ENCODE measurements at places on chromosomes 7 and 10.

- DNase-seq: no peak
These were observed 21.4 kb upstream of the GSDME start for GRCh38 chr7:24778543-24779282.

GRCh38 chr7:118182593-118183427 lies 1.2 kb upstream of the LSM8 start:
- DNase-seq: peak; percentile 4

- DNase-seq: peak; percentile 20
These were observed at the start of gene ZNF485 for GRCh38 chr10:43606323-43607198. Gene ZNF485, plus strand, starts transcription at chr10:43606438. Its CDS starts 613 bp downstream, at chr10:43607051.

- DNase-seq: peak; percentile 76
These were observed 14.5 kb downstream of the LBX1 start for GRCh38 chr10:101214446-101215396.

GRCh38 chr10:4587466-4587865 lies 238.5 kb upstream of the AKR1E2 start:
- DNase-seq: no peak

- no peak for DNase-seq
These were observed 52.3 kb upstream of the DPYSL4 start for GRCh38 chr10:132134241-132135052.

DNA sequence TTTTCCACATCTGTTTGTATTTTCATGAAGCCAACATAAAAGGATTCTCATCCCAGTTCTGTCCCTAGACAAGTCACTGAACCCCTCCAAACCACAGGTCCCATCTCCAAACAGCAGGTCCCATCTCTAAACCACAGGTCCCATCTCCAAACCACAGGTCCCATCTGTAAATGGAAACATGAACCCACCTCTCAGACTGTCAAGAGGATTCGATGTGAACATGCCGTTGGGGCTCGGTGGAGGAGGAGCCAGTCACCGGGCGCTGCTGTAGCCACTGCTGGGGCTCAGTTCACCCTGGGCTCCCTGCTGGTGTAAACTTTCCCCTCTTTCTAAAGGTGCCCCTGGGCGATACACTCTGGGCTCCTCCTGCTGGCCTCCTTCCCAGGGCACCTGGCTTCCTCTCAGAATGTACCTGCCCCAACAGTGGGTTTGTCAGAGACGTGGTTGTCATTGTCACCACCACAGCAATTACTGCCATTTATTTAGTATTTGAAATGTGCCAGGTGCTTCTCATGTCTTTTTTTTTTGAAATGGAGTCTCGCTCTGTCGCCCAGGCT lies 13.0 kb downstream of the LHPP start:
- no peak for DNase-seq

GRCh38 chr10:51744235-51745000 lies 45.0 kb upstream of the CSTF2T start:
- no peak for DNase-seq

GRCh38 chr10:116765648-116766081 lies 23.3 kb upstream of the HSPA12A start:
- no peak for DNase-seq

DNA sequence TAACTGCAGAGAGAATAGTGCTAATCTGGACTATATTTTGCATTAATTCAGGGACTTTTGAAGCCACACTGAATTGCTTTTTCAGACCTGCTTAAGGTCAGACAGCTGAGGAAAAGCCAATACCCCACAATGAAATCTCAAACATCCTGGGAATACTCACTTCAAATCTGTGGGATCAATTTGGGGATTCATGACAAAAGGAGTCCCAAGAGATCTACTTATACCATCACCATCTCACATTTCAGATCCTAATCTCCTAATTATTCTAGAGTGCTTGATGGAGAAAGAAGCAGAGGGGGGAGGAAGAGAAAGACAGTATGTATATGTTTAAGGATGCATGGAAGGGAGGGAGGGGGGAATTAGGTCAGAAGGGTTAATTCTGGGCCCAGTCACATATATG lies 202.2 kb downstream of the CACNA2D1 start:
- peak; percentile 25 for DNase-seq

- no peak for DNase-seq
These were observed 20.5 kb downstream of the ITPRIP start for GRCh38 chr10:104317726-104318299.

DNA sequence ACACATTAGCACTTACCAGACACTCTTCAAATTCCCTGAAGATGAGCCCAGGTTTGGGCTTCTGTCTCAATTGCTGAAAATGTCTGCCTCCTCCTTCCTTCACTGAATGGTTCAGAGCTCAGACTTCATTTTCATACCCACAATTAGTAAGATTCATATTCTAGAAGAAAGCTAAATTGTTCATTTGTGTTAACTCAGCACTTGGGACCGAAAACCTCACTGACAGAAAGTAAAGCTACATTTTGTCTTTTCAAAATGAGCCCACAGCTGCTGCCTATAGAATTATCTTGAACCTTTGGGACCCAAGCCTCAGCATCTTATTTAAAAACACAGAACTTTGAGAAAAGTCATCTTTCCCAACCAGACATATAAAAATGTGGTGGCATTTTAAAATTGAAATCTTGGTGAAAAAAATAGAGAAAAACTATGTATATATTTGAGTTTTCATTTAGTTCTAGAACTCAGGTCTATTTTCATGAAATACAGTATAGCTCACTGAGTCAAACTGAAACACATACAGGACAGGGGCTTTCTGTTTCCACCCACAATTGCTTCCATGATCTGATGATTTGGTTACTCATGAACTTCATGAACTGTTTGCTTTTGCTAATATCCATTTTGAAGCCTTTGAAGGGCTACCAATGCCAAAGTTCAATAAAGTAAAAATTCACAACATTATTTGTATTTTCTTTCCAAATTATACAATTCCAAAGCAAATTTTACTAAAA lies 119.1 kb upstream of the PFKP start:
- DNase-seq: no peak

DNA sequence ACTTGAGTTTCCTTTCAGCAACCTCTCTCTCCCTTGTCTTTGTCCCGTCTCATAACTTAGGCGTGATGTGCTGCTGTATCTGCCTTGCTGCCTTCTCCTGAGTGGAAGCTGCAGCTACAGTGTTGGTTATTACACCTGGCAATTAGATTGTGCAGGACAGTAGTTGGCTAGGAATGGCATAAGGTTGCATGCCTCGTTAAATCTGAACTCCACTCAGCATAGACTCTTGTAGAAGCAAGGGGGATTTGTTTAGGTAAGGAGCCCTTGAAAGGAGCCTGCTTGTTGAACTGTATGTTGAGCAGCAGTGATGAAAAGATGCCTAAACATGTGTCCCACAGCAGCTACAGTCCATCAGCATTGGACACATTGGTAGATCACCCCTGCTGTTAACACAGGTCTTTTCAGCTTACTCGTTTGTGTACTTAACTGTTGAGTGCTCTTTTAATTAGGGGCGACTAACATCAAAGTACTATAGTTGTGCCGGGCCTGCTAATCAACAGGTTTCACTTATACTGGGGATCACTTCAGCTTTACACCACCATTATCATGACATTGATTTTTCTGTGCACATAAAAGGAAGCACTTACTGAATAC lies 225.0 kb downstream of the AUTS2 start:
- DNase-seq: peak; percentile 65

GRCh38 chr7:101933688-101934121 lies 116.3 kb downstream of the CUX1 start:
- DNase-seq: no peak

GRCh38 chr7:50595491-50596102 lies 30.4 kb upstream of the DDC start:
- no peak for DNase-seq

DNA sequence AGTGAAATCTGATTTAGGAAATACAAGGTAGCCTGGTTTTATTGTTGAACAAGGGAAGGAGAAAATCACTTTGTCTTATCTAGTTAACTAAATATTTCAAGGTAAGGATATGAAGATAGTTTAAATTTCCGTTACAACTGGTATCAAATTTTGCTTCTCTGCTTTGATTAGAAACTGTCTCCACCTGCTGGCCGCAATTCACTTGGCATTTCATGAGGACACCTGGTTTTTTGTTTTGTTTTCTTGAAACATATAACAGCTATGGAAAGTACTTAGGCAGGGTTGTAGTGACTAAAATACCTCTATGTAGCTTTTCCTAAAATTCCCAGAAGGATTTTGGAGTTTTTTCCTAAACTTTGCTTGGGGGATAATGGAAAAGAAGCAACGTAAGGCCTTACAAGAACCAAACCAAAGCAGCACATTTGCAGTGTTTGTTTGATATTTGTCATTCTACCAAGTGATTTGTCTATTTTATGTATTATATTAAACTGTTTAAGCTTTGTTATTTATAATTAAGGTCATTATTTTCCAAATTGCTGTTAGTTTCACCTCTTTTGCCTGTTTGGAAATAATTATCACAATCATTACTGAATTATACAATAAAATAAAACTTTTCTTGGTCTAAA lies 73.6 kb downstream of the AHCYL2 start:
- DNase-seq: peak; percentile 34

DNA sequence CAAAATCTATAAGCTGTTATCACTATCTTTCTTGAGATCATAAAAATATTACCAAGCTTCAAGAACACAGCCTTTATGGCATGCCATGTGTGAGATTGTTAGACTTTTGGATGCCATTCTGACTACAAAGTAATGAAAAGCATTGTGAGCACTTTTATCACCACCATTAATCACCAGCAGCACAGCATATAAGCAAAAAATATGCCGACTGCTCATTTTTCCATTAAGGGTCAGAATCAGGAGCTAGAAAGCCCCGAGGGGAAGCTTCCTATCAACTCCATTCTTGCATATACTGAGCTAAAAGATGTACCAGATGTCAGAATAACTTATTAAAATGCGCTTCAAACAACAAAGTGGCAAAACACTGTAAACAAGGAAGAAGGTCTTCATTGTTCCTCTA lies 114.3 kb downstream of the LMBR1 start:
- no peak for DNase-seq

DNA sequence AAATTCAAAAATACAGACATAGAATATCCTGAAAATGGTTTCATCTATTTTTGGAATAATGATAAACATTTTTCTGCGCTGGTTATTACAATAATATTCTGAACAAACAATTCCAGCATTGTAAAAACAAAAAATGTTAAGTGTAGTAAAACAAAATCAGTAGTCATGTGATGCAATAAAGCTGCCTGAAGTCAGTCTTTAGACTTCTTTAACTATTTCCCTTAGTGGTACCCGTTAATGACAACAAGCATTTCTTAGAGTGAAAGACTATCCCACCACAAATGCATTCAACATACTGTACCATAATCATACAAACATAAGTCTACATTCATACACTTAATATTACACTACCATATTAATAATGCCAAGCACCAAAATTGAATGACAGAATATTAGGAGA lies 1.6 kb downstream of the SKAP2 start:
- DNase-seq: no peak

- DNase-seq: no peak
These were observed 21.3 kb upstream of the SPOCK2 start for GRCh38 chr10:72109636-72110157.

DNA sequence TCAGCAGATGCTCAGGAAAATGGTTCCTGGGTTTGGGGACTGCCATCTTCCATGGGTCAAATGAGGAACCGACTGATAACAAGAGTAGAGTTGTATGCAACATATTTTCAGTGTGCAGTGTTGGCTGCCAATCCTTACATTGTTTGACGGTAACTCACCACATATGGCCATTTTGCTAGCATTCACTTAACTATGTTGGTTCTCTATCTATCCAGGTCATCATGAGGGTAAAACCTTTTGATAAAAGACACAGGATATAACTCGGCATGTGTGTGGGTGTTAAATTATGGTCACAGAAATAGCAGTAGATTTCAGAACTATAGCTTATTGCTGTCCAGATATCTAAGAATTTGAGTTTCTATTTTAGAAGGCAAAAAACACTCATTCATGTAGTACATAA lies 140.7 kb upstream of the AOAH start:
- DNase-seq: no peak

DNA sequence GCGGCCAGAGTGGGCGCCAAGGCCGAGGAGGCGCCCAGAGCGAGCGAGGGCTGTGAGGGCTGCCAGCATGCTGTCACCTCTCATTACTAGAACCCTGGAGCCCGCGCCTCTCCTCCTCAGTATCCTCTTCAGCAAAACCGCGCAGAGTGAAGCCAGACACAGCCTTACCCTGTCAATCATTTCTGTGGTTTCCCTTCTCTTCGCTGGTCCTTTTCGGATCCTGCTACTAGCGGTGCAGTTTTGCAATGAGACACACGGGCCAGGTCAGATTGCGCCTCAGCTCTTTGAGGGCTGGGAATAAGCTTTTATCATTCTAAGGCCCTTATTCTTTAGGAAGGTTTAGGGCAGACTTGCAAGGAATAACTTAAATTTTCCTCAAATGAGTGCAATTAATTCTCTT lies 55.5 kb upstream of the FAM171A1 start:
- no peak for DNase-seq

Data from NCI-H1105 (cell line).